ENCODE measurements at places on chromosomes 6 and 20.

- DNase-seq: peak; percentile 94
Measured at GRCh38 chr20:51562332-51563173, 20.0 kb upstream of the NFATC2 start.

DNA sequence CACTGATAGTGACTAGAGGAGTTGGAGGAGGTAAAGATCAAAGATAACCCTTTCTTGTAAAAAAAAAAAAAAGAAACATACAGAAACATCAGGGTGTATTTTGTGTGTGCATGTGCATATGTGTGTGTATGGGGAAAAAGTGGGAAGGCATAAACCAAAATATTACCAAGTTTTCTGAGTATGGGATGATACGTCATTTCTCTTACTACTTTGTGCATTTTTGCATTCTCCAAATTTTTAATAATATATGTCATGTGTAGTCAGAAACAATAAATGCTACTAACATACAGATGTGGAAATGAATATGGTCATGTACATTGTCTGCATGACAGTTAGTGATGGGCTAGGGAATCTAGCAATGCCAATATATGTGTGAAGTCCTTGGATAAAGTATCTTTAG is 161.1 kb downstream of the SASH1 start:
- DNase-seq: no peak

DNA sequence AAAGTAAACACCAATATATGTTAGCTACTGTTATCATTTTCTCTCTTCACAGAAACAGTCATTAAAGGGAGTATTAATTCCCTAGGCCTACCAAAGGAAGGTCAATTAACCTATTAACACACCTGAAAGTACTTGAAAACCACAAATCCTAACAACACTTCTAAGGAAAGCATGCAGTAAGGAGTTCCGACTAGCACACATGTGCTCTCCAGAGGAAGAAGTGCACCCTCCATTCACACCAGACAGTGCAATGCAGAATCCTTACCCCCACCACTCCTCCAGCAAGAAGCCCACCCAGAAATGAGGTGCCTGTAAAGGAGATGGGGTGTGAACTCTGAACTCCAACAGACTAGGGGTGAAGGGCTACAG is 58.7 kb downstream of the EPB41L2 start:
- DNase-seq: no peak

- DNase-seq: no peak
Measured at GRCh38 chr6:101129851-101130250, 248.7 kb upstream of the ASCC3 start.

DNA sequence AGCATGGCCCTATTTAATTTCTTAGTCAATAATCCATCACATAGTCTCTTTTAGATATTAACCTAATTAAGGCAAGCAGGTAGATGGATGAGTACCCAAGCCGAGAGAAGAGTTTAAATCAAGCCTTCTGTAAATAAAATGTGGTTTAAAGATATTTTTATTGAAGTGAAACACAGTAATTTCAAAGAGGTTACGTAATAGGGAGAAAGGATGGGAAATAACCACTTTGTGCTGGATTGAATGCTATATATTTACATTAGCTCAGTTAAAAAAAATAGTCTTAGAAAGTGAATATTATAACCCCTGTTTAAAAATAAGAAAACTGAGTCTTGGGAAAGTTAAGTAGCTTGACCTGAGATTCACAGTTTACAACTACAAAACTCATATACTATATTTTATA is 37.0 kb upstream of the FOXO3 start:
- no peak for DNase-seq

- DNase-seq: no peak
Measured at GRCh38 chr6:33947047-33947446, 143.2 kb upstream of the MLN start.

- no peak for DNase-seq
Measured at GRCh38 chr6:94289131-94289530, 869.8 kb upstream of the EPHA7 start.

DNA sequence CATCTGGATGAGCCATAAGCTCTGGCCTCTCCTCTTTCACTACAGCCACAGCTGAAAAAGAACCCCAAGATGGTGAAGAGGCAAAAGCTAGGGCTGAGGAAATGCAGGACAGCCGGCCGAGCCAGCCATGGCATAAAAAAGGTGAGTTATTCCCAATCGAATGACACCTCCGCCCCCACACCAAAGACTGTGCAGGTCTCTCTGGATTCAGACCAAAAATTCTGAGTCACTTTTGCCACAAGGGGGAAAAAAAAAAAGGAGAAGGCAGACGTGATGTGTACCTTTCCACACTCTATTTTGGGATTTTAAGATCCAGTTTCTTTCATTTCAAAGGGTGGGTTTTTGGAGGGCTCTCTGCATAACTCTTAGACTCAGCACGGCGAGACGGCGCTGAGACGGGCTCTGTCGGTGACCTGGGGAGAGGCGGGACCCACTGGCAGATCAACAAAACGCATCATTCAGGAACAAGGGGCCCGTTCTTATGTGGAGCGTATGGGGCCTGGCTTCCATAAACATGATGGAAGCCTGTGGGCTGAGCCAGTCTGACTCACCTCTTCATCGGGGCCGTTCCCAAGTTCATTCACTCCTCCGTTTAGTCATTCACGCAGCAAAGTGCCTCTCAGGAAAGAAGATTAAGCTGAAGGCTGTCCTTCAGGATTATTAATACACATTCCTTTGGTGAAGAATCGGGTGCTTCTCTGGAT is 54.8 kb downstream of the NFATC2 start:
- DNase-seq: peak; percentile 38

GRCh38 chr6:1739220-1739619 is 129.5 kb downstream of the FOXC1 start:
- DNase-seq: no peak
